Activated CD8-positive, alpha-beta memory T cell treated with anti-CD3 and anti-CD28 coated beads, Interleukin-2, amount 10 ng/mL, durations not matched to agents 7 days and 5 days (primary cell): ENCODE measurements at places on chromosomes 1 and 21.

DNA sequence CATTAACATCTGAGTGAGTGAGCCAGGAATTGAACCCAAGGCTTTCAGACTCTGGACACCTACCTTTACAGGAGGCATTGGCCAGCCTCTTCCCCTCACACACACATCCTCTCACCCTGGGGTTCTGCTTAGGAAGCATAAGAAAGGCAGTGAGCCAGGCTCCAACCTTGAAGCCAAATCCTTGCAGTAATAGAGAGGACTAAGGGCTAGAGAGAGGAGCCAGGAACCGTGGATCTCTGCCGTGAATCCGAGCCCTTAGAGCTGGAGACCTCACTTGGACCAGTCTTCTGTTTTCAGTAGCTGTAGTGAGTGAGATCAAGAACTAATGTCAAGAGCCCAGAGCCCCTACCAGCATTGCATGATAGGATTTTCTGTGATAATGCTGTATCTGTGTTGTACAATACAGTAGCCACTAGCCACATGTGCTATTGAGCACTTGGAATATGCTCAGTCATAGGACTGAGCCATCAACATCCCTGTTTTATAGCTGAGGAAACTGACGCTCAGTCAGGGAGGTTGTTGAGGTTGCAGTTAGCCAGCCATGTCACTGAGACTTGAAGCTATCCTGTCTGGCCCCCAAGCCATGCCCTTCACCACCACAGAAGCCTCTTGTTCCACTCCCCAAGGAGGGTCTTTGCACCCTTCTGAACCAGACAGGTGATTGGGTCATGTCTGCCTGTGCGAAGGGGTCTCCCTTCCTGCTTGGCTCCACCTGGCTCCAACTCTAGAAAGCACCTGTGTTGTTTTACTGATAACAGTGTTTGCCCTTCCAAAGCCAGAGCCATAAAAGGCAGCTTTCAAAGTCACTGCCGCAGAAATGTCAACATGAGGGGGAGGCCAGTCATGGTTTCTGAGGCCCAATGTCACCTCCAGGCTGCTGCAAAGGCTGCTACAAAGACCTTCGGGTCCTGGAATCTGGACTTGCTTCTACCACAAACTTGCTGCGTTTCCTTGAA is 101.1 kb upstream of the JUN start:
- DNase-seq = no peak

DNA sequence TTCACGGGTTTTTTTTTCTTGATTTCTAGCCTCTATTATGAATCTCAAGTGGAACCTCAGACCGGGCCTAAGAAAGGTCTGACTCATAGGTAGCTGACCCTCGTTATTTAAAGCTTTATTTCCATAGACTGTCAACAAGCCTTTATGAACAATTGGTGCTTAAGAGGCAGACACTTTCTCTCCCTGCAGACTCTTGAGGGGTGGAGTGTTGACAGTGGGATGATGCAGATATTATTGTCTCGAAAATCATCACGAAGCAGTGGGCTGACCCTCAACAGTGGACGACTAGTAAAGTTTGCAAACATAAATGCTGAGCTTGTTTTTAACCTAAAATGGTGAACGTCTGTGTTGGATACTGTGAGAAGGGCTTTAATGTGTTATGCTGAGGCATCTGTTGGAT is 1.8 kb downstream of the SFT2D2 start:
- no peak for DNase-seq

DNA sequence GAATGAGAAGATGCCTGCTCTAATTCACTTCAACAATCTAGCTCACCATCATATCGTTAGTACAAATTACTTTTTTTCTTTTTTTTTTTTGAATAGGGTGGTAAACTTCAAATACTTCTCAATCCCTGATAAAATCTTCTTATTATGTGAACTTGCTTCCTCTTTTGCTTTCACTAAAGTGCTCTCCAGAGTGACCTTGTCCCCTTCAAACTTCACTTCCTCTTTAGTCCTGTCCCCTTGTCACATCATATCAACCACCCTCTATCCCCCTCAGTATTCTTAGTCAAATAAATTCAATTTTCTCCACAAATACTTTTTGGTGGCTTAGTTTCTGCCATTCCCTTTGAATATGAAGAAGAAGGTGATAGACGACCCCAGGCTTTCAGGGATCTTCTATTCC is 124.9 kb upstream of the PLXNA2 start:
- no peak for DNase-seq

DNA sequence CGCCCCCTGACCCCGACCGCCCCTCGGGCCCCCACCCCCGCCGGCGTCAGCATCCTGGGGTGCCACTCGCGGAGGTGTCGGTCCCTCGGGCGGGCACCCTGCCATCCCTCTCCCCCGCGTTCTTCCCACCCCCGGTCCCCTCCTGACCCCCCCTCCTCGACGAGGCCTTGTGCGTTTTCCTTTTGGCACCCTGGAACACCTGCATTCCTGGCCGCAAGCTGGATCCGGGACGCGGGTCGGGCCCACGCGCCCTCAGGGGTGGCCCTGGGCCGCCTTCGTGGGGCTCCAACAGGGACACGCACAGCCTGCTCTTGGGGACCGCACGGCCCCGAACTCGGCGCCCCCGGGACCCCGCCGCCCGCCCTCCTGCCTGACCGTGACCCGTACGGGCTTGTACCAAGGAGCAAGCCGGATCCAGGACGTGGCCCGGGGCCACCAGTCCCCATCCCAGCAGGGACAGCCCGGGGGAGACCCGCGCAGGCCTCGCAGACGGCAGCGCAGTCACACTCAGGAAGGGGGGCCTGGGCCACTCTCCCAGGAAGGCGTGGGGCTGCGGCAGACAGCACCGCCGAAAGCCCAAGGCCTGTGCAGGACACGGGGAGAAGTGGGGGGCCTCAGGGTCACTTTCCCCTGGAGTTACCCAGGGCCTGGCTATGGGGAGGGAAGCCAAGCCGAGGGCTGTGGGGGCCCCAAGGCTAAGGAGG is 579 bp upstream of the SLC19A1 start:
- peak; percentile 40 for DNase-seq

- peak; percentile 94 for DNase-seq
Measured at GRCh38 chr1:101238681-101239094, 1.9 kb downstream of the S1PR1 start.

DNA sequence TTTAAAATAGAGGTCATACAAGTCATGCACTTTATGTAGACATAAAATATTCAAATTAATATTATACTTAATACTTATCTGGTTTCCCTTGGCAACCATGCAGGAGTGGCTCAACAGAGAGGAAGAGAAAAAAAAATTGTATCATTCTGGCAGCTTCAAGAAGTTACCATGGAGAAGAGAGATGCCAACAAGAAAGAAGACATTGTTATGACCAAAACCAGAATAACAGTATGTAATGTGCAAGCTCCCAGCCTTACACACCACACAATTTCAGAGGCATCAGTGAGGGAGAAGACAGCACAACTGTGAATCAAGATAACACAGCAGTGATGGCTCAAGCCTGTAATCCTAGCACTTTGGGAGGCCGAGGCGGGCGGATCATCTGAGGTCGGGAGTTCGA is 49.1 kb upstream of the RCOR3 start:
- no peak for DNase-seq

DNA sequence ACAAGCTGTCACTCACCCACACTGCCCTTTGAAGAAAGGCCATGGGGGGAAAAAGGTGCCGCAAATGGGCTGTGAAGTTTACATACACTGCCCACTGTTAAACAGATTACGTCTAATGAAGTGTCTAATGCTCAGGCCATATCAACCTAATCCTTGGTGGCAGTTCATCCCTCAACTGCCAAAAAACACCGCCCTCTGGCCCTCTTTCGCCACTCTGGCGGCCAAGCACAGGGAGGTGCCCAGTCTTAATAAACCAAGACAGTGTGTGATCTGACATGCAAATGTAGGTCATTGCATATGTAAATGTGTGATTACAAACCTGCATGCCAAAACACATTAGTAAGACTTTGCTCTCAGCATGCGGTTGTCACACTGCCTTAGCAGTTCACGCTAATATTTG is 89.5 kb downstream of the NEK7 start:
- no peak for DNase-seq

DNA sequence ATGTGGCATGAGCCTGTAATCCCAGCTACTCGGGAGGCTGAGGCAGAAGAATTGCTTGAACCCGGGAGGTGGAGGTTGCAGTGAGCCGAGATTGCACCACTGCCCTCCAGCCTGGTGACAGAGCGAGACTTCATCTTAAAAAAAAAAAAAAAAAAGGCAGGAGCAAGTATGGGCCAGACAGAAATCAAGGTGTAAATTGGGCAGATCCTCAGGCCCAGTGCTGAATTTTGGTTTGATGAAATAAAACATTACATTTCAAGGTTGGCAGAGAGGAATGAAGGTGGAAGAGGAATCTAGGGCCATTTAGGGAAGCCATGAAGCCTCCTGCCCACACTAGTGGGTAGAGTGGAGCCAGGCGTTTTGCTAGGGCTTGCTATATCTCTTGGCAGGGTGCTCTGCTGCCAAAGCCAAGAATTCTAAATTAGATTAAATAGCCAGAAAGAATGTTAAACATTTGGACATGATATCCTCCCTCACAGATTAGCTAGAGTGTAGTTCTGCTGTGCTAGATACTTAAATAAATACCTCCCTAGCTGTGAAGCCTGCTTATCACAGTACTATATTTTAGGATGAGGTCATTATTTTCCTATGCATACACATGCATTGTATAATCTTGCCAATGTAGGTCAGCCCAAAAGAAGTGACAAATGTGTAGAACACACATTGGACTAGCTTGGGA is 16.6 kb upstream of the LGALS8 start:
- DNase-seq = no peak

GRCh38 chr1:229249854-229250644 is 20.9 kb upstream of the RAB4A start:
- peak; percentile 7 for DNase-seq
